ENCODE measurements at places on chromosomes 1 and 21.

DNA sequence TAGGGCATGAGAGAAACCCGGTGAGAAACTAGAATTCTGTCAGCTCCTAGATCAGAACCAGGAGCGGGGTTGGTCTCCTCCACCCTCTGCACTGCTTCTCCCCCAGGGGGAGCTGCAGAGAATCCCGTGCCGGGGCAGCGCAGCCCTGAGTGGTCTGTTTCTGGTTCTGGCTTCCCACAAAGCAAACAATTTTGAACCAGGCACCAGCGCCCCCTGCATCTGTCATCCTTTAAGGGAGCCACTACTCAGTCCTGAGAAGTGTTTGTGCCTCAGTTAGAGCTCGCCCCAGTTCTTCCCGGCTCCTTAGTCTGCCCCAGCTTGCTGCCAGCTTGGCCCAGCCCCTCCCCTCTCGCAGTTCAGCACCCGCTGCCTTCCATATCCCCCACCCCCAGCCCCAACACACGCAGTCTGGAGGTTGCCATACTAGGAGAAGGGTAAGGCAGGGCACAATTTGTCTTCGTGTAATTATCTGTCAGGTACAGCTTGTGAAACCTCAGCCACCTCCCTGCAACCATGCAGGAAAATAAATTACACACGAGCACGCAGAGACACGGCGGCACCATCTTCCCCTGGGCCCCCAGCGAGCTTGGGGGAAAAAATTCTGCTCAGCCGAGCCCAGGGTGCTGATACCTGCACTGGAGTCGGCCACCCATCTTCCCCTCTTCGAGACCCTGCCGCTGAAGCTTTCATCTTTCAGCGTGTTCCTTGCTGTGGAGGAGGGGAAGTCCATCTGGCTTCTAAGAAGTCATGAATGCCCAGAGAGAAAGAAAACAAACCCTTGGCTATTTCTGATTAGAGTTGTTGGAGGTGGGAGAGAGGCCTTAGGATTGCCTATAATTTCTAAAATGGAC is 62.6 kb upstream of the CD1D start:
- peak; percentile 9 for DNase-seq

DNA sequence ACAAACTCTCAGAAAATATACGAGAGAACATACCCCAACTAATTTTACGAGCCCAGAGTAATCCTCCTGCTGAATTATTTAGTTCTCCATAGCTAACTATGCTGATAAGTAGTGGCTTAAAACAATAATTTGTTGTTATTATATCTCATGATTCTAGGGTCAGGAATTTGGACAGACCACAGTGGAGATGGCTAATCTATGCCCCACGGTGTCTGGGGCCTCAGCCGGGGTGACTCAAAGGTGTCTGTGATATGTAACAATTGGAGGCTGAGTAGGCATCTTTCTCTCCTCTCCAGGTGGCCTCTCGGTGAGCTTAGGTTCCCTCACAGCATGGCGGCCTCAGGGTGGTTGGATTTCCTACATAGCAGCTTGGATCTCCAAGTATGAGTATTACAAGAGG is 35.4 kb upstream of the FOXO6 start:
- DNase-seq: no peak

DNA sequence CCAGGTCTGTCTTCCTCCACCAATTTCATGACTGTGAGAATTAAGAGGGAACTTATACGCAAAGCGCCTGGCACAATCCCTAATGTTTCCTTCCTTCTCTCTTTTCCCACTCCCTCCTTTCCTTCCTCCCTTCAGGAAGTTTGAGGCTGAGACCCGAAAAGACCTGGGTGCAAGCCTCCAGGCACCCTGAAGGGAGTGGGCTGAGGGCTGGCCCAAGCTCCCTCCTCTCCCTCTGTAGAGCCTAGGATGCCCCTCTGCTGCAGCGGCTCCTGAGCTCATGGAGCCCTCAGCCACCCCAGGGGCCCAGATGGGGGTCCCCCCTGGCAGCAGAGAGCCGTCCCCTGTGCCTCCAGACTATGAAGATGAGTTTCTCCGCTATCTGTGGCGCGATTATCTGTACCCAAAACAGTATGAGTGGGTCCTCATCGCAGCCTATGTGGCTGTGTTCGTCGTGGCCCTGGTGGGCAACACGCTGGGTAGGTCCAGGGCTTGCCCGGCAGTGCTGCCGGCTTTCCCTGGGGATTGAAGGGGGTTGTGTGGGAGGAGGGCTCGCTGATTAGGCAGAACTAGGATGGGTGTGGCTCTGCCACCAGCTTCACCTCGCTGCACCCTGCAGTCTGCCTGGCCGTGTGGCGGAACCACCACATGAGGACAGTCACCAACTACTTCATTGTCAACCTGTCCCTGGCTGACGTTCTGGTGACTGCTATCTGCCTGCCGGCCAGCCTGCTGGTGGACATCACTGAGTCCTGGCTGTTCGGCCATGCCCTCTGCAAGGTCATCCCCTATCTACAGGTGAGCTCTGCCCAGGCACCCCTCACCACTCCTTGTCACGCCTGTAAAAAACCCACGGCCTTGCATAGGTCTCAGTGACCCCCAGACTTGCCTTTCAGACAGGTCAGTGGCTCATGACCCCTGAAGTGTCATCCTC is 1.7 kb downstream of the HCRTR1 start:
- DNase-seq: no peak

- no peak for DNase-seq
Measured at GRCh38 chr1:209106861-209107260, 476.7 kb upstream of the CAMK1G start.

DNA sequence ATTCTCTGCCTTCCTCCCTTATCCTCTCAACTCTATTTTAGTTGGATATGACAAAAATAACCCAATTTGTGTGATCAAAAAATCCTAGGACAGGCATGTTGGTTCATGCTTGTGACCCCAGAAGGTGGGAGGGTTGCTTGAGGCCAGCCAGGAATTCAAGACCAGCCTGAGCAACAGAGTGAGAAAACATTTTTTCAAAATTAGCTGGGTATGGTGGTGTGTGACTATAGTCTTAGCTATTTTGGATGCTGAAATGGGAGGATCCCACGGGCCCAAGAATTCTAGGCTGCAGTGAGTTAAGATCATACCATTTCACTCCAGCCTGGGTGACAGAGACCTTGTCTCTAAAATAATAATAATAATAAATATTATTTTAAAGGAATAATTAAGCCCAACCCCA is 1383.1 kb upstream of the ADGRL2 start:
- DNase-seq: no peak

GRCh38 chr1:94672934-94673333 is 131.4 kb upstream of the F3 start:
- no peak for DNase-seq

DNA sequence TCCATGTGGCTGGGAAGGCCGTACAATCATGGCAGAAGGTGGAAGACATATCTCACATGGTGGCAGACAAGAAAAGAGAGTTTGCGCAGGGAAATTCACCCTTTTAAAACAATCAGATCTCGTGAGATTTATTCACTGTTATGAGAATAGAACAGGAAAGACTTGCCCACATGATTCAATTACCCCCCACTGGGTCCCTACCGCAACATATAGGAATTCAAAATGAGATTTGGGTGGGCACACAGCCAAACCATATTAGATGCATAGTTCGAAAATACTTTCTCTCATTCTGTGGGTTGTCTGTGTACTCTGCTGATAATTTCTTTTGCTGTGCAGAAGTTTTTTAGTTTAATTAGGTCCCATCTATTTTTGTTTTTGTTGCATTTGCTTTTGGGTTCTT is 990.3 kb downstream of the PLA2G4A start:
- no peak for DNase-seq

GRCh38 chr1:168455764-168456163 is 88.0 kb downstream of the XCL2 start:
- no peak for DNase-seq

DNA sequence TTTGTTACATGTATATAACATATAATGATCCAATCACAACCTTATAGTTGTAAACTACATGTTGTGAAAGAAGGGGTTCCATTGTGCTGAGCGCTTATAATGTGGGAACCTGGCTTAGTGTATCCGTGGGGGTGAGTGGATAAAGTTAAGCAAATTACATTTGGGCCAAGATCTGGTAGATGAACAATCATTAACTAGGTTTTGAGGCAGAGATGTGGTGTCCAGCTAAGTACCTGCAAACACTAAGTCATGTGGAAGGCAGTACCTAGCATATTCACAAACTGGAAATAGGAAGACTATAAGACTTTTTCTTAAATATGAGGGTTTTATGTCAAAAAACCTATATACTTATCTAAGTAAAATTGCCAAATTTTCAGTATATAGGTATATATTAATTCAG is 167.2 kb upstream of the PDE4B start:
- no peak for DNase-seq

DNA sequence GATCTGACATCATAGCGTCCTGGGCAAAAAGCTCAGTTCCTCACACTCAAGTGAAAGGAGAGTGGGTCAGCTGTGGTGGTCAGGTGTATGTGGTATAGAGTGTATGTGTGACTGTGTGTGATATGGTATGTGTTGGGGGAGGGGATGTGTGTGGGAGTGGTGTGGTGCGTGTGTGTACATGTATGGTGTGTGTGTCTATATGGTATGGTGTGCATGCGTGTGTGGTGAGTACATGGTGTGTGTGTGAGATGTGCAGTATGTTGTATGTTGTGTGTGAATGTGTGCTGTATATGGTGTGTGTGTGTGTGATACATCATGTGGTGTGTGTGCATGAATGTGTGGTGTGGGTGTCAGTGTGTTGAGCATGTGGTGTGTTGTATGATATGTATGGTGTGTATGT is 20.9 kb downstream of the FAM3B start:
- DNase-seq: no peak

DNA sequence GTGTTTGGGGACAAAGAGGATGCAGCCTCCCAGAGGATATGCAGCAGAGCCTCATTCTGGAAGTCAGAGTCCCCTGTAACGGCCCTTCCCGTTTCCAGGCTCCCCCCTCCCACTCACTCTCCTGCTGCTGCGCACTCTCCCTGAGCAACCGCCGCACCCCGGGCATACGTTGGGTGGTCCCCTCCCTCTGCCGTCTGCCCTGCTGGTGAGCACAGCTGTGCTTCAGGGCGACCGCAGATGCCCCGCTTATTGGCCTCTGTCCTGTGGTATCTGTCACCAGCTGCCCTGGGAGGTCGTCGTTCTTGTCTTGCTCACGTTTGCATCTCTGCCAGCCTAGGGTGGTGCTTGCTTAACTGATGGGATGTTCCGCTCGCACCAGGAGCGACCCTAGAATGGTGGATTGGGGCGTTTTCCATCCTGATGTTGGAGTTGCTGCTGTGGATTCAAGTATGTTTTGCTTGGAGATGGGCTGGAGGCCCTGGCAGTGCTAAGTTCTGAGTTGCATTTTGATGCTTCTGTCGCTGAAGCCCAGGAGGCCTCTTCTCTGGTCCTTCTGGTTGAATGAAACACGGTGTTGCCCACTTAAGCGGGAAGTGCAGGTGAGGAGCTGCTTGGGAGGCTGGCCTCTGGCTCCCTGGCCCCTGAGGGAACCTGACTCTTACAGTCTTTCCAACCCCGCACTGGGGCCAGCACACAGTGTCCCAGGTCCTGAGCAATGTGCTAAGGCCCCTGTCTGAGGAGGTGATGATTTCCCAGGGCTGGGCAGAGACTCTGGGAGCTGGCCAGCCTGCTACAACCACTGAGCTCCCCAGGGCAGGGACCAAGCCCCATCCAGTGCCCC is 3.2 kb downstream of the TMEM201 start:
- no peak for DNase-seq

GRCh38 chr1:174666248-174666647 is 218.5 kb downstream of the GPR52 start:
- no peak for DNase-seq

DNA sequence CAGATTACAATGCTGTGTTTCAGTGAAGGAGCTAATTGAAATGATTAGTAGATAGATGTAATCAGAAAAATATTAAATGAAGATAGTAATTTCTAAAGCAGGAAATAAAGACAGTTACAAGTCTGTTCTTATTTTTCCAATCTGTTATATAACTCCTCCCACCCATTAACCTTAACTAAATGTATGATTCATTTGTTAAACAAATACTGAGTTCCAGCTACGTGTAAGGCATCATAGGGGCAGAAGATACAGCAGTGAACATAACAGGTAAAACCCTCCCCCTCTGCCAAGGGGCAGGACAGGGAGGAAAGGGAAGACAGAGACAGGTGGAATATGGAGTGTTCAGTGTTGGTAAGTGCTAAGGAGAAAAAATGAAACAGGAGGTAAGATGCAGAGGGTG is at the start of gene FAM177B:
Gene FAM177B, plus strand, starts transcription at position 231 of the 400 bp plus-strand sequence. CDS start 9,344 bp downstream, outside the sequence.
- no peak for DNase-seq

GRCh38 chr21:17128132-17128531 is 384.7 kb upstream of the CXADR start:
- DNase-seq: no peak

- DNase-seq: no peak
Measured at GRCh38 chr1:7293702-7294629, 477.1 kb upstream of the VAMP3 start.

DNA sequence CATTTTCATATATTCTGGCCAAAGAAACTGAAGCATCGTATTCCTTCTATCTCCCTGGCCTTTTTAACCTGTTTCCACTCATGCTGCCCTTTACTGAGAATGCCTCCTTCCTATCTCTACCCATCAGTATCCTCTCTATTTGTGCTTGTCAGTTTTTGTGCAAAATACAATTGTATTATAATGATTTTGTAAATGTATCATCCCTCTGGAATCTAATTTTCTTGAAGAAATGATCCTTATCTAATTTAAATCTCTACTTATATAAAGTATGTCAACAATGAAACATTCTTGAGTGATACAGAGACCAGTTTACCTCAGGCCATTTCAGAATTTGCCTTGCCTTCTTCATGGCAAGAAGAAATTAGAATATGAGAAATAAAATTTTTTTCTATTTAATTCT is 59.0 kb upstream of the TEKT2 start:
- no peak for DNase-seq

- no peak for DNase-seq
Measured at GRCh38 chr1:88088481-88088880, 595.6 kb upstream of the PKN2 start.

Data from activated T-helper 1 cell treated with anti-CD3 and anti-CD28 coated beads, Interleukin-2, amount 50 U/mL, for 16 hours (primary cell).